ENCODE measurements at places on chromosomes 6 and 20.

DNA sequence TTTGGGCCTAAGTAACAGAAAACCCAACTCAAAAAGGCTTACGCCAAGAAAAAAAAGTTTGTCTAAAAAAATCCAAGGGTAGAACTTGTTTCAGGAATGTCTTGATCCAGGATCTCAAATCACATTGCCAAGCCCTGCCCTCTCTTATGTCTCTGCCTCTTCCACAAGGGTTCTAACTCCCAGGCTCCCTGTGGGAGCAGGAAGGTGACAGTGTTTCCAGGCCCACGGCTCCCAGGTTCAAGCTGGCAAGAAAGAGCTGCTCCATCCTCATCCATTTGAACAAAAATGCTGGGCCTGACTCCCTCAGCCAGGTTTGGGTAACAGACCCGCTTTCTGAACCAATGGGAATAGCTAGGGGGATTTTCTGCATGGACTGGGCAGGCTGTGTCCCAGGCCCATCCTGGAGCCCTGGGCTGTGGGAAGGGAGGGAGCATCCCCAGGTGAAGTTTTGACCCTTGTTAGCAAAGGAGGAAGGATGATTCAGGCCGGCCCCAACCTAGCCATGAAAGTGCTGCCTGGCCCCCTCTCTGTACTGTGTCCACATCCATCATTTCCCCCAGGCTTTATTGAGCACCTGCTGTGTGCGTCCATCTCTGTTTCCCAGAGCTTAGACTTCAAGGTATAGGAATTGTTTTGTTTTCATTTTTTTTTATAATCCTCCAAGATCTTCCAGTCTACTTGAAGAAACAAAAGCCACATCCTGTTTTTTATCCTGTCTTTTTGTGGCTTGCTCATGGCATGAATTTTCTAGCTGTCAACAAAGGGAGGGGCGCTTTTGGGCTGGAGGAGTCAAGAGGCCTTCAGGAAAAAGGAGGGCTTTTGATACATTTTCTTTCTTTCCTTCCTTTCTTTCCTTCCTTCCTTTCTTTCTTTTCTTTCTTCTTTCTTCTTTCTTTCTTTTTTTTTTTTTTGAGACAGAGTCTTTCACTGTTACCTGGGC lies 159.8 kb downstream of the TFAP2C start:
- DNase-seq, result no peak

DNA sequence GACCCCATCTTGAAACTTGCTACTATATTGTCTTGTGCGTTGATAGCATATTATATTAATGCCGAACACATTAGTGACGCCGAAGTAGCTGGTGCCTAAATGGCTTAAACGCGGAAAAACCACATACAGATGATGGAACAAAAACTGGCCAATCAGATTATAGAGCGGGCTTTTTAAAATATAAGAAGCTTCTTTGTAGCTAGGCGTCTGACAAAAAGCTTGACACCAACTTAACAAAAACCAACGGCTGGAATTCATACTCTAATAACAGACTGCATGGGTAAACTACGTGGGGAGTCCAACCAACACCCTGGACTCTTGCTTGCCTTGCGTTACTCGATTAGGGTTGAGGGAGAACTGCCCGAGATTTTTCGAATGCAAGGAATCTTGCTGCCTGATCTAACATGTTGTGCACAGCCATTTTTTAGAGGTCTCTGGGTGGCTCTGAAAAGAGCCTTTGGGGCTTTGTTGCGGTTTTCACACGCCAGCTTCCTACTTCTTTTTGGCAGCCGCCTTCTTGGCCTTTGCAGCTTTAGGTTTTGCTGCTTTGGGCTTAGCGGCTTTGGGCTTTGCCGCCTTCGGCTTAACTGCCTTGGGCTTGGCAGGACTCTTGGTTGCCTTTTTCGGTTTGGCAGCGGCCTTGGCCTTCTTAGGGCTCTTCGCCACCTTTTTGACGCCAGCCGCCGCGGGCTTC lies 45.7 kb downstream of the OR2B2 start:
- DNase-seq, result peak; percentile 88

DNA sequence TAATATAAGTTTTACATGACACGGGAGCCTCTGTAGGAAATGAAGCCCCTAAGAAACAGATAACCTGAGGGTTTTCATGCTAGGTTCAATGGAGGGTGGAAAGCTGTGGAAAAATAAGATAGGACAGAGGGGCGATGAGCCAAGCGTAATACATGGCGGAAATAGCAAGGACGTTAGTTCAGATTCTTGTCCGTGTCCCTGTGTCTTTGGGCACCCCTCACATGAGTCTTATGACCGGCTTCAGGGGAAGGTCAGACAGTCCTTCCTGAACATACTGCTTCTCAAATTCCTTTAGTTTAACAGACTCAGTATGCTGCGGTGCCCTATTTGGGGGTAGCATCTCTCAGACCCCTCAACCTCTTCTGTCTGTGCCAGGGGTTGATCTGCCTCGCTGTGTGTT lies 20.8 kb downstream of the EFCAB8 start:
- DNase-seq, result no peak

DNA sequence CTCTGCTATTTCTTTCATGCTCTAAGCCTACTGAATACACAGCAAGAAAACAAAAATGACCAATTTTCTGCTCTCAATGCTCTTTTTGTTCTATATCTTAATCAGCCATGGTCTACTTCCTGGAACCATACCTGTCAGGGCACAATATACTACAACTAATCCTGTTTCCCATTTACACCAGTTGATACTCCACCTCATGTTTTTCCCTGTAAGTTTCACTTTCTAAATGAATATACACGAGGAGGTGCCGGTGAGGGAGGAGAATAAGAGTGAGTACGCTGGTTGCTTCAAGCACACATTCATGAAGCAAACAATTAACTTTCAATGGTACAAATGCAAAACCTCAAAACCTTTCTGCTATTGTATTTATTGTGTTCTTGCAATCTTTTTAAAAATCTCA lies 443.1 kb upstream of the ID4 start:
- DNase-seq, result no peak

DNA sequence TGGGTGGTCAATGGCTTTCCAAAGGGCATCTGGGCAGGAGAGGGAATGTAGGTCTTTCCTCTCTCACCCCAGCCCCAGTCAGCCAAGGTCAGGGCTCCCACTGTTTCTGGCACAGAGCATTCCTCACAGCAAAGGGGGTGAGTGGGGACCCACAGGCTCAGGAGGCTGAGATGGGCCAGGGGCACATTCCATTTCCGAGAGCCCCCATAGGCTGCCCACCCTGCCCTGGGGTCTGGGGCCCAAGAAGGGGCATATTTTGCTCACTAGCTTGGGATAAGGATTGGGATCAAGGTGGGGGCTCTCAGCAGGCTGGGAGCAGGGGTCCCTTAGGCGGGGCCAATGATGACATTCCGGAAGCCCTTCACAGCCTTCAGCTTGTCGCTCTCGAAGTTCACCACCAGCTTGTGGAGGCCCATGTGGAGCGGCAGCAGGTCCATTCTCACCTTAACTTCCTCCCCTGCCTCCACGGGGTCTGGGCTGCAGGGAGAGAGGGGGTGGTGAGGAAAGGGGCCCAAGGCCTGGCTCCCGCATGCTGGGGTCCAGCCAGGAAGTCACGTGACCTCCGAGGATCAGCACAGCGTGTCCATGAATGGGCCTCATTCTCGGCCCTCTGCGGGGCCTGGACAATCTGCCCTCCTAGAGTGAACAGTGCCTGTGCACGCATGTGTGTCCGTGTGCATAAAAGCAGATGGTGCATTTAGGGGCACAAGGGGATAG lies 35.0 kb downstream of the TGM2 start:
- no peak for DNase-seq

- DNase-seq, result no peak
These were observed 72.4 kb downstream of the ASCC3 start for GRCh38 chr6:100808638-100809275.

DNA sequence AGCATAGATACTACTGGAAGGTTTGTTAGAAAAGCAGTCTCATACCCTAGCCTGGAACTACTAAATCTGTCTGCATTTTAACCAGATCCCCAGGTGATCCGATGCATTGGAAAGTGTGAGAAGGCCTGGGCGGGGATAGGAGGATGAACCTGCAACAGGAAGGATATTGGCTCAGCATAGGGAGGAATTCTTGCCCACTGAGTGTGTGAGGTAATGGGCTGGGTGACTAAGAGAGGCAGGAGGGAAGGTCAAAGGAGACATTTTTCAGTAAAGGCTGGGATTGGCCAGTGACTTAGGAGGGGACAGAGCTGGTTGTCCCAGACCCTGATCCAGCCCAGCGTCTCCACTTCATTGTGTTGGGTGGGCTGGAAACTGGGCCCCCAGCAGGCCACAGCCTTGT lies 191.0 kb upstream of the LRFN2 start:
- DNase-seq, result no peak

- no peak for DNase-seq
These were observed 14.1 kb upstream of the HCK start for GRCh38 chr20:32037929-32038328.

DNA sequence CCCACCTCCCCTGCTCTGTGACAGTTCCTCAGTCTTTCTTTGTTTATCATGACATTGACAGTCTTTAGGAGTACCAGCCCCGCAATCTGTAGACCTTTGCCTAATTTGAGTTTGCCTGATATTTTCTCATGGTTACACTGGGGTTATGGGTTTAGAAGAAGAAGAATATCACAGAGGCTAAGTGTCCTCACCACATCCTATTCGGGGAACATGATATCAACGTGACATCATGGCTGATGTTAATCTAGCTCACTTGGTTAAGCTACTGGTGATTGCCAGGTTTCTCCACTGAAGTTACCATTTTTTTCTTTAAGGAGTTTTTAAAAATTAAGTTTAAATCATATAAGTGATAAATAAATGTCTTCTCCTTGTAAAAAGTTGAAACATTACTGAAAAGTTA lies 127.5 kb downstream of the CEP57L1 start:
- no peak for DNase-seq

DNA sequence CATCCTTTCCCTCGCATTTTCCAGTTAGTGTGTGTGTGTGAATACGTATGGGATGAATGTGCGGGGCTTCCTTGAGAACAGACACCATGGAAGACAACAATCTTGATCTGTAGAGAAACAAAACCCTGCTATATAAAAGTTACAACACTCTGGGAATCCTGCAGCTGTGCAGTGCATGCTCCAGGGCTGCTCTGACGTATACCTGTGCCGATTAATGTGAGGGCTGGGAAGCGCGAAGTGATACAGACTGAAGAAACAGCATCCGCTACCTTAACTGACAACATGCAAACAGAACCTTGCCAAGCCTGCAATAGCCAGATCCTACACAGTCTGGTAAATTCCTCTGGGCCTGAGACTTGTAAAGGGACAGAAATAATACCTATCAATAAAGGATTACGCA lies 31.6 kb upstream of the MTRF1L start:
- DNase-seq, result no peak

DNA sequence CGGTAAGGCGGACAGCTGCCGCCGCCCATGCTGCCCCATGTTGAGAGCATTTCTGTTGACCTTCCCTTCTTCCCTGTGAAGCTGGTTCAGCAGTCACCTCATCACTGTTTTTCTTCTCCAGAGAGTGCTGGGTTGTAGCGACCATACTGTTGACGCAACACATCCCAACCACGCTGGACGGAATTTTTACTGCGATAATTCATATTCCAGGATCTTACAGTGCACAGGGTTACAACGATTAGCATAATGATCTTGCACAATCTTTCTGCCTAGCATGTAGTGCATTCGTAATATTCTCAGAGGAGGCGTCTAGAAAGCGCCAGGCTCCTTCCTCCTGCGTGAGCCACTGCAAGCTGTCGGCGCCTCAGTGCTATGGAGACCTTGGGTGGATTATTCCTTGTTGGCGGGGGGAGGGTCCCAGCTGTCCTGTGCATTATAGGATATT lies 137.0 kb downstream of the MTHFD1L start:
- DNase-seq, result no peak

GRCh38 chr6:135796643-135797305 lies 54.7 kb upstream of the PDE7B start:
- DNase-seq, result no peak

- no peak for DNase-seq
These were observed 242.3 kb upstream of the PREP start for GRCh38 chr6:105645156-105645555.

GRCh38 chr20:34888468-34888867 lies 12.1 kb downstream of the ACSS2 start:
- no peak for DNase-seq

DNA sequence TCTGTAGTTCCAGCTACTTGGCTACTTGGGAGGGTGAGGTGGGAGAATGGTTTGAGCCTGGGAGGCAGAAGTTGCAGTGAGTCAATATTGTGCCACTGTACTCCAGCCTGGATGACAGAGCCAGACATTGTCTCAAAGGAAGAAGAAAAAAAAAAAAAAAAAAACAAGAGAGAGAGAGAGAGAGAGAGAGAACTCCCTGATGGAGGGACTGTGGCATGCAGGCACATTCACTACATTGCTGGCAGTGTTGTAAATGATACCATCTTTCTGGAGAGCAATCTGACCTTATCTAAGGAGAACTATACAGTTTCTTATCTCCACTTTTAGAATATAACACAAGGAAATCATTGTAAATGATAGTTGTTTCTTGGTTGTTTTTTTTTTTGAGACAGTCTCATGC lies 85.1 kb downstream of the MDN1 start:
- no peak for DNase-seq

GRCh38 chr6:112760831-112761230 lies 413.7 kb downstream of the RFPL4B start:
- no peak for DNase-seq

GRCh38 chr6:169707772-169708171 lies 5.8 kb downstream of the C6orf120 start:
- DNase-seq, result no peak

GRCh38 chr6:133259561-133259960 lies 18.4 kb downstream of the EYA4 start:
- DNase-seq, result no peak

DNA sequence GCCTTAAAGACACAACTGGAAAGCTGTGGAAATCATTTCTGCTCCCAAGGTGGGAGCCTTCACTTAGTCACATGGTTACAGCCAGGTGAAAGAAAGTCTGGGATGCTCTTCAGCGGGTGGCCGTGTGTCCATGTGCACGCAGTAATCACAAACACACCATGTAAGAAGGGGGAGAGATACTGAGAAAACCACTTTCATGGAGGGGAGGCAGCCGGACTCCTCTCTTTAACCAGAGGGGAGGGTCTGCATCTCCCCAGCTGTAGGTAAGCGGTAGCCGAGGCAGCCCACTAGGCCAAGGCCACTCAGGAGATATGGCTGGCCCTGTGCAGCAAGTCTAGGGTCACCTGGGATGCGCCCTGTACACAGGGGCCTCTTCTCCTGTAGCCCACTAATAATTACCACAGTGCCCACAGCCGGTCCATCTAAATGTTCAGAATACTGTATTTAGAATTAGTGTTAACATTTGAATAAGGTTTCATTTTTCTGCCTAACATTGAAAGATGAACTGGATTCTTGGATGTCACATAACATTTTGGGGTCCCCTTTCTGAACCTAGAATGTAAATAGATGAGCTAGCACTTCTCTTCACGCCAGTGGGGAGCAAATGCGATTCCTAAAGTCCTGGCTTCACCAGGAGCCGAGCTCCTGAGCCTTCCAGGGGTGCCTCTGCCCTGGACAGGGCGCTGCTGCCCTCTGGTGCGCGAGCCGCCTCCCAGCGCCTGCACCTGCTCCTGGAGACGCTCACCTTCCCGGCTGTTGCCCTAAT lies 15.9 kb downstream of the GPR31 start:
- peak; percentile 80 for DNase-seq

- DNase-seq, result no peak
These were observed 151.3 kb downstream of the DLL1 start for GRCh38 chr6:170139531-170139930.

- DNase-seq, result no peak
These were observed 144.9 kb downstream of the TFAP2A start for GRCh38 chr6:10269814-10270472.

- no peak for DNase-seq
These were observed 102.4 kb downstream of the COL12A1 start for GRCh38 chr6:75103431-75103830.
